ENCODE measurements at places on chromosomes 13 and 19.

GRCh38 chr13:26719356-26719945 lies 41.1 kb downstream of the GPR12 start:
- no peak for DNase-seq

GRCh38 chr19:5354403-5354802 lies 13.8 kb upstream of the PTPRS start:
- no peak for DNase-seq

DNA sequence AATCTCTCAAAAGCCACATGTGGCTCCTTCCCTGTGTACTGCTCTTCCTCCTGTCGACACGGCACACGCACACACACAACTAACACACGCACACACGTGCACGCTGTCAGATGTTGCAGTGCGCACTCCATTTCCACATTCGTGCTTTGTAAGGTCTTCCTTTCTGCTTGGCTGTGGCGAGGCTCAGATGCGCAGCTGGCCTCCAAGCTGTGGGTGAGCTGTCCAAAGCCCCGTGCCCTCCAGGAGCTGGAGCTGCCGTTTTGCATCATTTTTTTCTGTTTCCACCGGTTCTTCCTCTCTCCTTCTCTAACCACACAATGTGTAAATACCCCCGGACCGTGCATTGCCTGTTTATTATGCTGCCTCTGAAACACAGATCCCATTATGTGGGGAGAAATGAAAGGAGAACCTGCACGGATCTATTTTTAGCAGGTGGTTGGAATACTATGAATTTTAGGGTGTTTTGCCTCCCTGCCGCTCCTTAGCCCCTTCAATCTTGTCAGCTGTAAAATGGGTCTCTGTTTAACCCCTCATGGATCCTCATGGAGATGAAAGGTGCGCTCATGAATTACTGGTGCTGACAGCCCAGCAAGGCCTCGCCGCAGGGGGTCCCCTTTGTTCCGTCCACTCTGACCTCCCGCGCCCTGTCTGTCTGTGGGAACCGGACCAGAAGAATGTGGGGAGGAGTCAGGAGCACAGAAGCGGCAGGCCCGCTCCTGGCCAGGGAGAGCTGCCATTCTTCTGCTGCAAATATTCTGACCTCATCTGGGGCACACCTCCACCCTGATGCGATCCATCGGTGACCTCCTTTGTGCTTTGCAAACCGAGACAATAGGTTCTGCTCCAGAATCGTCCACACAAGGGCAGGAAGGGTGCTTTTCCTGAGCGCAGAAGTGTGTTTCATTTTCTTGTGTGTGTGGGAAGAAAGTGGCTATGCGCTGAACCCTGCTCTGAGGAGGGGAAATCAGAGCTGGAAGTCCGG lies 137.7 kb downstream of the SOX1 start:
- DNase-seq: no peak

- DNase-seq: no peak
Observed at GRCh38 chr13:58239774-58240268, 608.3 kb downstream of the PCDH17 start.

DNA sequence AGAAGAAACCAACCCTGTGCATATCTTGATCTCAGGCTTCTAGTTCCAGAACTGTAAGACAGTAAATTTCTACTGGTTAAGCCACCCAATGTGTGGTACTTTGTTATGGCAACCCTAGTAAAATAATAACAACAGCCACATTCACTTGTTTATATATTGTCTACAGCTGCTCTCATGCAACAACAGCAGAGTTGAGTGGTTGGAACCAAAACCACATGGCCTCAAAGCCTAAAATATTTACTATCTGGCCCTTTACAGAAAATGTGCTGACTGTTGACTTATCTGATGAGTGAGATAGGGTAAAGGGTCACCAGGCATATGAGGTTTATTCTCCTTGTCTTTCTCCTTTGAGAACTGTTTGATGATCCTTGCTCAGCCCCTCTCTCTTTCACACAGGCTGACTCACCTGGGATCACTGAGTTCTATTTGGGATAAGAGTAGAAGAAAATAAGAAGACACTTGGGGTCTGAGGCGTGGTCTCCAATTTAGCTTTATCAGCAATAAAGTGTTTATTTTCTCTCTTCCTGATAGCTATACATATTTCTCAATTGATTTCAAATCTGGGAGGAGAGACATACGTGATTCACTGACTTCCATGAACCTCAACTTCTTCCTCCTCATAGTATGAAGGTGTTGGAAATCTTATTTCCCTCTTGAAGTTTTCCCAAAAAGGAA lies 227.5 kb upstream of the STARD13 start:
- no peak for DNase-seq

DNA sequence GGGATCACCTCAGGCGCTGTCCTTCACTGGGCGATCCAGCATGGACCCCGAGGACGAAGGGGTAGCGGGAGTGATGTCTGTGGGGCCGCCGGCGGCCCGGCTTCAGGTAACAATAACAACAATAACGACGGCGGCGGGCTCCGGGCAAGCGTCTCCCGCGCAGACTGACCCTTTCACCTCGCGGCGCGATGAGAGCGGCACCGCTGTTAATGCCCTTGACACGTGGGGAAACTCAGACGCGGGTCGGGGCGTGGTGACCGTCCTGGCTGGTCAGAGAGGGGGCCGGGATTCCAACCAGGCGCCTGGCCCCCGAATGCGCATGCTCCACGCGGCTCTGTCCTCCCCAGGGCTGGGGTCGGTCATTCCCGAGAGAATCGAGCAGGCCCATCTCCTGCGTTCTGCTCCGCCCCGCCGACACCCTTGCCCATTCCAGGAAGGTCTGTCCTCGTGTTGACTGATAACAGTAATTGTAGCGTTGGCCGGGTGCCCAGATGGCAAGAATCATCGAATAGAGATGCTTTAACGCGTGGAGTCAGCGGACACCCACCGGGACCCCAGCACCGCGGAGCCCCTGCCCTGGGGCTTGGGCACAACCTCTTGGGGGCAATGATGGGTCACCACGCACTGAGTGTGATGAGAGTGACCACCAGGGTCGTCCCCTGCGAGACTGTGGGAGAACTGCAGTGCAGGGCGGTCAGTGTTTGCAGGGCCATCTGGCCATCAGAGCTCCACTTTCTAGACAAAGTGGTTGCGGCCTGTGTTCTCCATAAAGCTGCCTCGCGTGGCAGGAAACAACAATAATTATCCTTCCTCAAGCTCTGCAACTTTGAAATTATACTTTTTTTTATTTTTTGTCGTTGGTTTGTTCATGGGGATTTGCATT lies 528 bp downstream of the ZNF8 start:
- DNase-seq: peak; percentile 73

- DNase-seq: no peak
Observed at GRCh38 chr13:39550931-39551330, 52.1 kb downstream of the LHFPL6 start.

DNA sequence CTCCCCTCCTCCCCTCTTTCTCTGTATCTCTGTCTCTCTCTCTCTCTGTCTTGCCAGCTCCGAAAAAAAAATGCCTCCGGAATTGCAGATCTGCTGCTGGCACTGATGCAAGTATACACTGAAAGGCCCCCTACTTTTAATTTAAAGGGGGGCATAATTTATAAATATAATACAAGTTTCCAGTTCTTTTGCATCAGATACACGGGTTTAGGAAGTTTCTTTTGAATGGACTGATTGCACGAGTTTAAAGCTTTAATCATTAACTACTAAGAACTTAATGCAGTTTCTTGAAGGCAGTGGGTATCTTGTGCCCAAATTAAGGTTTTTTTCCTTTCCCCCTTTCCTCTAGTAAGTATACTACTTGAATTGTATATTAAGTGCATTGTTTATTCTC lies 1.4 kb downstream of the FGF9 start:
- DNase-seq: no peak

GRCh38 chr19:3451451-3451866 lies 28.9 kb downstream of the SMIM24 start:
- no peak for DNase-seq

GRCh38 chr19:16463991-16464575 lies 7.7 kb downstream of the EPS15L1 start:
- DNase-seq: no peak

DNA sequence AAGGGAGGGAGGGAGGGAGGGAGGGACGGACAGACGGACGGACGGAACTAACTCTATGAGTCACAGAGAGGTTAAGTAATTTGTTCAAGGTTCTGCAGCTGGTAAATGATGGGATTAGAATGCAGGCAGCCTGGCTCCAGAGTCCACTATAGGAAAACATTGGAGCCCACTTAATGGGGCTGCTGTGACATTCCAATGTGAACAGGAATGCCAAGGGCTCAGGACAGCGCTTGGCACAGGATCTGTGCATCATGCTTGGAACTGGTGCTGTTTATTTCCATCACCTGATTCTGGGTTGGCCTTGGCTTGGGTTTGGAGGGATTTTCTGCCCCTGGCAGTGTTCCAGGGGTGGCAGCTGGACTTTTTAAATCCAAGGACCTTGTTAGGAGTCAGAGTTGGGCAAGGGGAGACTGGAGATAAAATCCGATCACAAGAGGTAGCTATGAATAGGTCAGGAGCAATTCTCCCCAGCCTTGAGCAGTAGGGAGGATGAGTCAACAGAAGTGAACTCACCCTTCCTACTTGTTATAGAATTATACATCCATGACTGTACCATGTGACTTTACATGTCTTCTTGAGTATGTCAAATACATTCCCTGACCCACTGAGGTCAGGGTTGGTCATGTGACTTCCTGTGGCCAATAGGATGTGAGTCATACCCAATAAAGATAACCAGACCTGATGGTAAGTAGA lies 7.8 kb upstream of the HIF3A start:
- peak; percentile 33 for DNase-seq

DNA sequence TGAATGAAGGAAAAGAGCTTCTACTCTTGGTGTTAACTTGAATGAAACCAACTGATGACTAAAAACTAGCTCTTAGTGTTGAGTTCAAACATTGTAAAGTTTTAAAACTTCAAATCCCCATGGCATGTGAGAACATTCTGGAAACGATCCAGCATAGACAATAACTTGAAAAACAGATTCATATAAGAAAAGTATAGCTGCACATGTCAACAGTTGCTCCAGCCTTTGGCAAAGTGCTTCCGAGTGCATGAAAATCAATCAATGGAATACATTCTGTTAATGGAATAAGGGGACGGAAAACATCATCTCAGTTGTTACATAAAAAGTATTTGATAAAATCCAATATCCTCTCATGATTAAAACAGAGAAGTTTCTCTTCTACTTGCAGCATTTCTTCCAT lies 89.8 kb downstream of the MBNL2 start:
- no peak for DNase-seq

GRCh38 chr13:74305876-74306275 lies 171.7 kb upstream of the KLF12 start:
- DNase-seq: no peak

DNA sequence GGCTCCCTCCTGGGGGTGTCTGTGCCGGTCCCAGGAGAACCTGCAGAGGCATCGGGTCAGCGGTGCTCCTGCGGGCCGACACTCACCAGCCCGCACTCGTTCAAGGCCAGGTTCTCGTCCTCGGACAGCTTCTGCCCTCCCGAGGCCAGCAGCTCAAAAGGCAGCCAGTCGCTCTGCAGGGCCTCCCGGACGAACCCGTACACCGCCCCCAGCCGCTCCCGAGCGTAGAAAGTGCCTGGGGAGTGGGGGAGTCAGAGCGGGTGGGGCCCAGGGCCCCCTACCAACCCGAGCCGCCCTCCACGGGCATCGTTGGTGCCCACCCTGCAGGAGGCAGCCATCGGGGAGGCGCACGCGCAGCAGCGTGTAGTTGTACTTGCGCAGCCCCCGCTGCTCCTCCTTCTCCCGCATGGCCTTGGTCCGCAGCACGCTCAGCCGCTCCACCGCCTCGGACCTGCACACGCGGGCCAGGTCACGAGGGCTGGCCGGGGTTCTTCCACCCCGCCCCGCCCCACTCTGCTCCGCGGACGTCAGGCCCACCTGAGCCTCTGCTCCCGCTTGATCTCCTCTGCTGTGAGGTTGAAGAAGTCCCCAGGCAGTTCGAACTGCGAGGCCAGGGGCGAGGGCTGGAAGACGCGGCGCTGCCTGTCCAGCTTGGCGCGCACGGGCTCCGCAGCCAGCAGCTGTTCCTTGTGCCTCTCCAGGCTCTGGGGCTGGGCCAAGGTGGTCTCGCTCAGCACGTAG lies 11.5 kb downstream of the UBXN6 start:
- DNase-seq: peak; percentile 57

DNA sequence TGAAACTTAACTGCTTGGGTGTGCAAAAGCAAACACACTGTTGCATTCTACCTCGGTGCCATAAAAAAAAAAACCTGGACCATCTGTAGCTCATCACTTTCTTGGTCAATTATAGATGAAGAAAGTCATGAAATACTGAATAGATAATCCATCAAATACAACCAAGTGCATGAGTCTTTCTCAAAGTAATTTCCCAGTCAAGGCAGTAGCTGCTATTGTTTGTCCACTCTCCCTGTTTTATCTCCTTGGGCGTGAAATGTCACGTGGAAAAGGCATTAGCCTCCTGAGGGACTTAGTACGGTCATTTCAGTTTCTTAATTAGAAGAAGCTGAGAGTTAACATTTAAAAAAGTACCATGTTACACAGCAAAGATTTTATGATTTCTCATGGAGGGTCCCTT lies 1697.9 kb downstream of the PCDH9 start:
- no peak for DNase-seq

DNA sequence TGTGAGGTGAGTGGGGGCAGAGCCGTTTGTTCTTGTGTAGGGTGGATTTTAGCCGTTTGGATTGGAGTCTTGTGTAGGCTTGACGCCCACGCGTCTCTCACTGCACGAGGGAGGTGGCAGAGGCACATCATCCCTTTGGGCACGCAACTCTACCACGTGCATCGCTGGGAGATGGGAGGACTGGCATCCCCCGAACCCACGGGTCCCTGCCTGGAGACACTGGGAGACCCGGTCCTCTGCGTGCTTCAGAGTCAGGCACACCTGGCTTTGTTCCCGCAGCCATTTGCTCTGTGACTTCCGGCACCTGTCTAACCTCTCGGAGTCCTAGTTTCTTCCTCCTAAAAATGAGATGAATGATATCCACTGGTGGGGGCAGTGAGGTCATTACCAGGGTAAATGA lies 6.4 kb downstream of the ARHGEF7 start:
- DNase-seq: no peak

- DNase-seq: no peak
Observed at GRCh38 chr13:100600461-100600860, 11.9 kb upstream of the GGACT start.

DNA sequence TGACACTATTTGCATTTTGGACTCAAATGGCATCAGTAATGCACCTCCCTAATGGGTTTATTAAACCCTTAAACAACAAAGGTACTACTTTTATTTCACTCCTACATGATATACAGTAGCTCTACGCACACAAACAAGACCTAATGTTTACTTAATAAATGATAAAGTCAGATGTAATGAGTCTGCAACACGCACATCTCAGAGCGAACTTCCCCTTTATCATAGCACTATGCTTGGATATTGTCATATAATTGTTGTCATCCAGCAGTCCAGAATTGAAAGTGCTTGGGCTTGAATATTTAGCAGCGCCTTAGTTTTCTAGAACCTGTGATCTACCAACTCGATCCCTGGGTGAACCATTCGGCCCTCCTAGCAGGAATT lies 772 bp downstream of the PARP4 start:
- DNase-seq: no peak

DNA sequence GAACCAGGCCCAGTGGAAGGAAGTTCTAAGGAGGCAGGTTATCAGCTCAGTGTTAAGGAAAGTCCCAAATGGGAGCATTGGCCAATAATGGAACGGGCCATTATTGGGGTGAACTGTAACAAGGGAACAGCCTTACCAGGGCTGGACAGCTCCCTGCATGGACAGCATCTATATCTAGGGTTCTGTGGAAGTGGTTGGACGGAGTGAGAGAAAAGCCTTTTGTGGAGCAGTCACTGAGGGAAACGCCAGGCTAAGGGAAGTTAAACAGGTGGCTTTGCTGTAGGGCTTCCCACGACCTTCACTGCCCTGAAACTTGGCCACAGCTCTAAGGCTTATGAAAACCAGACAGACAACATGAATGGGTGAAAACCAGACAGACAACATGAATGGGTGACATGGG lies 17.0 kb downstream of the POU2F2 start:
- DNase-seq: no peak
